Activated naive CD8-positive, alpha-beta T cell treated with anti-CD3 and anti-CD28 coated beads, Interleukin-2, amount 10 ng/mL, durations not matched to agents 7 days and 5 days (primary cell): ENCODE measurements at places on chromosomes 7 and 10.

GRCh38 chr7:86574006-86574405 lies 69.7 kb upstream of the GRM3 start:
- DNase-seq: no peak

- no peak for DNase-seq
Observed at GRCh38 chr7:150977382-150978125, 567 bp downstream of the KCNH2 start.

DNA sequence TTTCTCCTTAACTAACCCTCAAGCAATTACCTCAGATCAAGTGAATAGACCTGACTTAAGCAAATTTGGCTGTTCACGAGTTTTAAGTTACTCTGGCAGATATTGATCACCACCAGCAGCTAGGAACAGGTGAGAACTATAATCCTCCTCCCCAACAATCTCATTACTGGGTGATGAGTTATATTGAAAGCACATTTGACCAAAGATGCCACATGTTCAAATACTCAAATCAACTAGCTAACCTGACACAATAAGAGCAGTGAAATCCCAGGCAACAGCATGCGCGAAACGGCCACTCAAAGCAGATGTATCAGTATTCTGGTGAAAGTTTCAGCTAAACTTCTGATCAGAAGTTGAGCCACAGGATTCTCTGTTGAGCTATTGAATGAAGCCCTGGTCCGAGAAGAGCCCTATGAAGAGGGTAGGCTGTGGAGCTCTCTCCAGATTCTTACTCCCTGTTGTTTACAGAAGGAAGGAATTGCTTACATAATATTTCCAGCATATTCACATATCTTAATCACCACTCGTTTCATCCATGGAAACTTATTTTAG lies 52.6 kb downstream of the CAV1 start:
- no peak for DNase-seq

- DNase-seq: no peak
Observed at GRCh38 chr10:219731-220472, 84.6 kb downstream of the ZMYND11 start.

- peak; percentile 75 for DNase-seq
Observed at GRCh38 chr10:119207713-119208552, 562 bp downstream of the GRK5 start.
